Immature natural killer cell (primary cell): ENCODE measurements at places on chromosomes 2 and 18. TPM values are rescaled to one million over a fixed set of nuclear protein-coding genes. Genes with fewer than 3 reads are reported as not detected.

- DNase-seq = no peak
Measured at GRCh38 chr2:175037941-175038340, 32.8 kb upstream of the CHN1 start.

Gene CHST9
- polyA plus RNA-seq = not detected

Gene C2orf78
- polyA plus RNA-seq = not detected

Gene WNT6
- not detected for polyA plus RNA-seq

- no peak for DNase-seq
Measured at GRCh38 chr18:46650681-46651080, 6.3 kb downstream of the LOXHD1 start.

Gene DUSP2
- polyA plus RNA-seq = 875 TPM
